ENCODE measurements at places on chromosomes 1 and 21. TPM values are rescaled to one million over a fixed set of nuclear protein-coding genes. Genes with fewer than 3 reads are reported as not detected.

Gene SYTL1
- total RNA-seq, result 3.2 TPM

GRCh38 chr1:41322835-41323234 lies 38.4 kb upstream of the FOXO6 start:
- no peak overlapping the region for H3K27ac ChIP-seq
- H3K36me3 ChIP-seq, result no peaks in the 10 kb centered on the region
- H3K4me3 ChIP-seq, result no peak overlapping the region
- no peak for DNase-seq
- peaks cover 4% of the 10 kb centered on the region for H3K27me3 ChIP-seq
- peaks cover 17% of the 10 kb centered on the region for H3K4me1 ChIP-seq

Gene COL8A2
- total RNA-seq, result not detected

GRCh38 chr1:17162941-17163340 lies 42.0 kb upstream of the PADI1 start:
- H3K36me3 ChIP-seq, result peaks cover 4% of the 10 kb centered on the region
- H3K4me3 ChIP-seq, result no peak overlapping the region
- peaks cover 11% of the 10 kb centered on the region for H3K27me3 ChIP-seq
- no peak for DNase-seq

Gene HSD3B2
- total RNA-seq, result not detected

DNA sequence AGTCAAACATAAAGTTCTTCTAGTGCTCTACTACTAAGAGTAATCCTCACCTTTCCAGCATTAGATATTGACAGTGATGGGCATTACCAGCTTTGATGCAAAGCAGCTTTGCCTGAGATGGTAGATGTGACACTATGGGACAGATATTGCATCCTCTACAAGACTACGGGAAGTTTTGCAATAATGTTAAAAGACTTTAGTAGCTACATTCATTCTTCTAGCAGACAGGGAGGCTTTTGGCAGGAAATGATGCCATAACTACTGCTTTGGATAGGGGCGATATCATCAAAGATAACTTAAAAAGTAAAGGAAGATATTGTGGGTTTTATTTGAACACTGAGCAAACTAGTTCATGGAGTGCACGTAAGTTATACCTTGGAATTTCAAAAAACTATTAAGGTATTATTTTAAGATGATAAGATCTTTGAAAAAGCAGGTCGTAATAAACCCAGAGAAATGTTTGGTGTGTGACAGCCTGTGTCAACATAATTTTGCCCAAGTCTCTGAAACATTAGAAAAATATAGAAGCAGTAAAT lies 368.3 kb upstream of the TMPRSS15 start:
- H3K27ac ChIP-seq, result no peak overlapping the region
- H3K36me3 ChIP-seq, result no peaks in the 10 kb centered on the region
- H3K4me3 ChIP-seq, result no peak overlapping the region
- no peak for DNase-seq
- H3K4me1 ChIP-seq, result no peaks in the 10 kb centered on the region

- no peaks in the 10 kb centered on the region for H3K36me3 ChIP-seq
- no peaks in the 10 kb centered on the region for H3K4me1 ChIP-seq
- no peak for DNase-seq
- peaks cover 3% of the 10 kb centered on the region for H3K27me3 ChIP-seq
- H3K27ac ChIP-seq, result no peak overlapping the region
- no peak overlapping the region for H3K4me3 ChIP-seq
These were observed 30.5 kb upstream of the ZBTB8A start for GRCh38 chr1:32508761-32509160.

Gene MAEL
- not detected for total RNA-seq

- H3K4me3 ChIP-seq, result no peak overlapping the region
- DNase-seq, result no peak
These were observed 43.8 kb downstream of the FAAP20 start for GRCh38 chr1:2150801-2151200.

DNA sequence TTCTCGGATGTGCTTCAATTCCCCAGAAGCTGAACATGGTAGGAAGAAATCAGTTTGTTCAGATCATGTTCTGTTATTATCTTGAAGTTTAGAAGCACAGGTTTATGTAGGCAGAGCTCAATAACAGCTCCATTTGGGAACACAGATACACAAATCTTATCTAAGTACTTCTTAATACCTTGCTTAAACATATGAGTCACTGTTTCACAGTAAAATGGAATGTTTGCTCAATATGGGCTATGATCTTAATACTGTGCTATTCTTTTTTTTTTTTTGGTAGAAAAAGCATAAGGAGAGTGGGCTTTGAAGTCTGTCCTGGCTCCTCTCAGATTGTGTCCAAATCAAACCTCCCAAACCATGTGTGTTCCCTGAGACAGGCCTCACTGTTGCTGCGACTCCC lies 13.4 kb downstream of the PROK1 start:
- H3K36me3 ChIP-seq, result no peaks in the 10 kb centered on the region
- peaks cover 10% of the 10 kb centered on the region for H3K27me3 ChIP-seq
- peak overlapping the region; percentile 85 for H3K27ac ChIP-seq
- peak overlapping the region; percentile 28 for H3K4me3 ChIP-seq
- peaks cover 35% of the 10 kb centered on the region for H3K4me1 ChIP-seq

- H3K36me3 ChIP-seq, result peaks cover 9% of the 10 kb centered on the region
- no peaks in the 10 kb centered on the region for H3K4me1 ChIP-seq
- H3K4me3 ChIP-seq, result no peak overlapping the region
- H3K27ac ChIP-seq, result no peak overlapping the region
- no peak for DNase-seq
These were observed 57.2 kb upstream of the ANGPTL1 start for GRCh38 chr1:178928041-178928440.

Gene EFNA1
- total RNA-seq, result 1.7 TPM

- H3K27ac ChIP-seq, result no peak overlapping the region
- no peak overlapping the region for H3K4me3 ChIP-seq
- peaks cover 13% of the 10 kb centered on the region for H3K36me3 ChIP-seq
- no peaks in the 10 kb centered on the region for H3K27me3 ChIP-seq
These were observed 302.9 kb downstream of the BARHL2 start for GRCh38 chr1:90414201-90414600.

DNA sequence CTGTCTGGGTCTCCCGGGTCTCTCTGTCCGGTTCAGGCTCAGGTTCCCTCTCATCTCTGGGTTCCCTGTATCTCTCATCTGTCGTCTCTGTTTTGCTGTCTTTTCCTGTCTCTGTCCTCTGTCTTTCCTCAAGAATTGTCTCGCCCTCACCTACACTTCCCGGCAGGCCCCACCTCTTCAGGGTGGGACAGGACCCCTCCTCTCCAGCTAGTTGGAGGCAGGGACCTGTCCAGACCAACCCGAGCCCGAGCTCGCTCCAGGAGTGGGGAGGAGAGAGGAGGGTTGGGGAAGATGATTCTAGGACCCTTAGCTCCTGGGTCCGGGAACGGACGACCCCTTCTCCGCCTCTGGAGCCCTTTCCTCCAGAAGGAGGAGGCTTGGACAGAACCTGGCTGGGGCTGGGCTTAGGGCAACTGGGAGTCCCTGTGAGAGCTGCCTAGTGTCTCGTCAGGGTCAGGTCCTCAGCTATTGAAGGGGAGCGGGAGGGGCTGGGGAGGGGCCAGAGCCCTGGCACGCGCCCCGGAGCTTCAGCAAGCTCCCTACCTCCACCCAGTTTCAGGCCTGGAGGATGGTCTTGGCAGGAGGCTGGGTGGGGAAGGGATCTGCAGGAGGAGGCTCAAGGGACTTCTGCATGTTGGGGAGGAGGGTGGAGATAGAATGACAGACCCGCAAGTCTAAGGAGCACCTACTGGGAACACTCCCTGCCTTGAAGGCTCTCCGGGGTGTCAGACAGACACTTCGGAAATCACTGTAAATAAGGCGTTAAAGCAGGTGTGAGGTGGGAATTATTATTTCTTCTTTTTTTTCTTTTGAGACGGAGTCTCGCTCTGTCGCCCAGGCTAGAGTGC lies 26.3 kb upstream of the EPB41 start:
- no peaks in the 10 kb centered on the region for H3K36me3 ChIP-seq
- peak; percentile 32 for DNase-seq
- H3K27me3 ChIP-seq, result peaks cover 10% of the 10 kb centered on the region
- H3K27ac ChIP-seq, result no peak overlapping the region

GRCh38 chr1:164325786-164326185 lies 233.2 kb upstream of the PBX1 start:
- no peak for DNase-seq
- no peaks in the 10 kb centered on the region for H3K36me3 ChIP-seq
- no peak overlapping the region for H3K4me3 ChIP-seq

- peak overlapping the region; percentile 90 for H3K27ac ChIP-seq
- peak; percentile 22 for DNase-seq
- H3K4me3 ChIP-seq, result peak overlapping the region; percentile 35
- peaks cover 2% of the 10 kb centered on the region for H3K27me3 ChIP-seq
- no peaks in the 10 kb centered on the region for H3K36me3 ChIP-seq
- H3K4me1 ChIP-seq, result peaks cover 43% of the 10 kb centered on the region
These were observed 515.1 kb upstream of the PTBP2 start for GRCh38 chr1:96206451-96206850.

Gene TSSK3
- 1.6 TPM for total RNA-seq

DNA sequence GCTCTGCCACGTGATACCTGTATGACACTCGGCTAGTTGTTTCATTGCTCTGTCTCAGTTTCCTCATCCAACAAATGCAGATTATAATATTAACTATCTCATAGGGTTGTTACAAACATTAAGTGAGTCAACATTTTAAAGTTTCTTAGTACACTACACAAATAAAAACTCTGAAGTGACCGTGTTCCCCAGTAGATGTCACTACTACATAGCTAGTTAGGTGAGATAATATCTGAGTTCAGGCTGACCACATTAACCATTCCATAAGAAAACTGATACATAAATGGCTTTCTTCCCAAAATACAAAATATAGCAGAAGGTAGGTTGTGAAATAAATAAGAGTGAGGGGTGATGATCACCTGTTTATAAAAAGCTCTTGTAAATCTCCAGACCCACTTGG lies 214.1 kb downstream of the NUF2 start:
- DNase-seq, result no peak
- no peaks in the 10 kb centered on the region for H3K4me1 ChIP-seq
- no peaks in the 10 kb centered on the region for H3K27me3 ChIP-seq
- no peaks in the 10 kb centered on the region for H3K36me3 ChIP-seq
- H3K27ac ChIP-seq, result no peak overlapping the region
- no peak overlapping the region for H3K4me3 ChIP-seq

Gene LENEP
- total RNA-seq, result 1.3 TPM

Gene SELP
- total RNA-seq, result not detected

Measured in glutamatergic neuron (in vitro differentiated cells).